ENCODE measurements at places on chromosomes 12 and 14.
A peak's percentile ranks its signal among the peaks of the same experiment; 100 is the strongest.

DNA sequence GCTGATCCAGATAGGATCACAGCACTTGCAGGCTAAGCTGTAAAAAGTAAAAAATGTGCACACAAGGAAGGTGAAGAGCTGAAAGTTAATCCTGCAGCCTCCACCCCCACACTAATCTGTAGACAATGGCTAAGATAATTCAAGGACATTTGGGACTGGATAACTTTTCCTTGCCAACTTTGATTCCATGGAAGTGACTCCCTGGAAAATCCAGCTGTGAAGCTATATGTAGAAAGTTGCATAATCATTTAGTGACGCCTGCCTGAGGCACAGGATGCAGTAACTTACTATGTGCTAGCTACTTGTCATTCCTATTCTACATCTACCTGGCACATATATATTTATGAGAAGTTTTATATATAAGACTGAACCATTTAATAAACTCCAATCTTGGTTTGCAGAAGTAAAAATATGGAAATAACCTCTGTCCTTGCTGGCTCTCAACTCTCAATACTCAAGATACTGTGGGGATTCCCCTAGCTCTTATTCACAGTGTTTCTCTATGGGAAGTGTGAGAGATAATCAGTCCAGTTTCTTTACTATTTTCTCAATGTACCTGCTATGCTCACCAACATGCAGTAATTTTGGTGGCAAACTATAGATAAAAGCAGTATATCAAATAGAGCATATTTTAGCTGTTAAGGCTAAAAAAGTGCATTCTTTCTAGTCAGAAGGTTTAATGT lies 14.8 kb downstream of the LDHB start:
- DNase-seq = no peak

- DNase-seq = no peak
Measured at GRCh38 chr12:4553943-4554342, 8.1 kb upstream of the DYRK4 start.

DNA sequence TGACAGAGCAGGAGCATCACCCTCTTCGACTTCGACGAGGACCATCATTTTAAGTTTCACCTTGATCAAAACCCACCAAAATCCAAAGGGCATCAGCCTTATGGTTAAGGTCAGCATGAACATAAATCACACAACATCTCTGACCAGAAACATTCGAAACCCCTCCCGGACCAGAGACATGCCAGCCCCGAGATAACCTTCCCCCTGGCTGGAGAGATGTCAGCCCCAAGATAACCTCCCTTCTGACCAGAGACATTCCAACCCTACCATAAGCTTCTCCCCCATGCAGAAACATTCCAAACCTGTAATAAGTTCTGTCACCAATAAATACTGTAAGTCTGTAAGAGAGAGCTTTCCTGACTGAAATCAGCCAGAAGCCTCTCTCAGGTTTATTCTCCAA lies 6.3 kb downstream of the PCNX4 start:
- DNase-seq = no peak

DNA sequence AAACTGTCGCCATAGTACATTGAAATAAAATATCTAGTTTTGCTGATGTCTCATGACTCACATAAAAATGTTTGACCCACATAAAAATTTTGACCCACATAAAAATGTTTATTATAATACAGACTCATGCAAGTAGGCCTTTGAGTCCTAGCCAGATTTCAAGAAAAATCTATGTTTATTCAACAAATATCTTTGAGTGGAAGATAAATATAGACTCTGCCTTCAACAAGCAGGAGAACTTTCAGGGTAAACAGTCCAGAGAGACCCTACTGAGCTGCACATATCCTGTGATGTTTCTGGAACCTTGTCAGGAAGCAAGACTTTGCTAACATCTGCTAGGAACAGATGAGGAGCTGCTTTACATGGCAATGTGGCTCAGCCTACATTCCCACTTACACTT lies 283.1 kb downstream of the MDGA2 start:
- no peak for DNase-seq

GRCh38 chr12:65605019-65605418 lies 219.3 kb upstream of the HMGA2 start:
- DNase-seq = no peak

GRCh38 chr12:107992870-107993451 lies 136.1 kb upstream of the WSCD2 start:
- DNase-seq = peak; percentile 64

- no peak for DNase-seq
Measured at GRCh38 chr12:2292560-2292959, 239.8 kb downstream of the CACNA1C start.

- no peak for DNase-seq
Measured at GRCh38 chr12:89924191-89924590, 215.6 kb upstream of the ATP2B1 start.

DNA sequence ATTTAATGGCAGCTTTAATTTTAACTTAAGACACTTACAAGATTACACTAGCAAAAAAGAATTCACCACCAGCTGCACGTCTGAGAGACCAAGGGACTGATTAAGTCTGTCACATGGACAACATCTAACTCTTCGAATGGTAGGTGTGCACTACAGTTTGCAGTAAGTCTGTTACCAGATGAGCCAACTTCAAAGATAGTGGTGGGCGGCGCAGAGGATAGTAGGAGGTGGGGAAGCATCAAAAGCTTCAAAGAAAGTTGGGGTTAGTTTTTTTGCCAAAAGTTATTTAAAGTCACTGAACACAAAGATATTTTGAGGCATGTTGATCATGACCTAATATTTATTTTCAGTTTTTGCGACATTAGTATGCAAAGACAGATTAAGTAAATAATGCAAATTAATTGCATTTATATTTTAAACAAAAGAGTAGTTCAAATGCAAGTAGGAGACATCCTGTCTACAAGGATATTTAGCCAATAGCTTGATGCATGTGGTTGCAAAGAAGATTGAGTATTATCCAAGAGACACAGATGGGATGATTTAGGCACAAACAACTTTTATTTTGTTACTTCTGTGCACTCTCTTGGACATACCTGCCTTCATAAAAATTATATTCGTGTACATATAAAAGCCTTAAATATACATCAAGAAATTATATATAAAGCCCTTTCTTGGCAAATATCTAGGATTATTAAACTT lies 327.7 kb downstream of the BMP4 start:
- DNase-seq = no peak

DNA sequence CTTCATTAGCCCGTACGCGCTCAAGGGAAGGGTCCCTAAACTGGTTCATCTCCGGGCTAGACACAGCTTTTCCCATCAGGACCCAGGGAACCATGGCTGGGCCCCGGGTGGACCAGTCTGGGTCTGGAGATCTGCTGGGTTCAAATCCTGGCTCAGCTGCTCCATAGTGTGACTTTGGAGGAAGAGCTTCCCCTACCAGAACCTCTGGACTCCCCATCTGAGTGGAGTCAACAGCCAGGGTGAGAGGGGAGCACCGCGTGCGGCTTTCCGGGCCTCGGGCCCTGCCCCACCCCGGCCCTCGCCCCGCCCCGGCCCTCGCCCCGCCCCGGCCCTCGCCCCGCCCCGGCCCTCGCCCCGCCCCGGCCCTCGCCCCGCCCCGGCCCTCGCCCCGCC lies 41.2 kb downstream of the BEGAIN start:
- DNase-seq = peak; percentile 58

DNA sequence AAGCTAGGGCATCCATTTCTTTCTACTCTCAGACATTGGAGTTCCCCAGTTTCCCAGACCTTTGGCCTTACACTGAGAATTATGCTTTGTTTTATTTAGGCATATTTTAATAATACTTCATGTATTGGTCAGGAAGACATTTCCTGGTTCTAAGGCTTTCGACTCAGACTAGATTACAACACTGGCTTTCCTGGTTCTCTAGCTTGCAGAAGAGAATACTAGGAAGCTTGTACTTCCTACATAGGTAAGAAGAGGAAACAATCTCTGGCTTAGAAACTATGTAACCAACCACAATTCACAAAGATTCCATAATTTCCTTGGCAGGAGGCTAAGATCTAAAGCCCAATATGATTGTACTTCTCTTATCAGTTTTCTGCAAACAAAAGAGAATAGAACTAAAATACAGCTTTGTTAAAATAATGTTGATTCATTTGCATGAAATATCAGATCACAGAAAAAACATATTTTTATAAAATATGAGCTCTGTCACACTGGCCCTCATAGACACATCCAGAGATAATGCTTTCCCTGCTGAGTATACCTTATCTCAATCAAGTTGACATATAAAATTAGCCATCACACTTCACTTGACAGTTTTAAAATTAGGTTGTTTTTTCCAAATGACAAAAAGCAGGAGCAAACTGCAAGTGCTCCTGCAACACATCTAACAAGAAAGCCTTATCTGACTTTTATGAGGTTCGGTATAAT lies 30.5 kb downstream of the CLEC2D start:
- peak; percentile 49 for DNase-seq

DNA sequence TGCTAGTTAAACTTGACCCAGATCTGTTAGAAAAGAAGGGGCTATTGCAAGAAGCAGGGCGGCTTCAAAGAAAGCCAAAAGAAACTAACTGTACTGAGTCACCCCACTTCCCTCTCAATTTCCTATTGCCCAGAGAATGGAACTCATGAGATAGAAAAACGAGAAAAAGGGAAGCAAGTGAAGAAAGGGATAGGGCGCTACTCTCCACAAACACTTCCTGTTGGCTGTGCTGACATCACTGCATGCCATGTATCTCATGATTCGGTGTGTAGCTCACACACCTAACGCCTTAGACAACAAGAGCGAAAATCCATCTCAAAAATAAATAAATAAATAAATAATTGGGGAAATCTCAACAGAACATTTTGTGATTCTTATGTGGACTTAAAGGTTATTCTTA lies 13.0 kb upstream of the P2RX4 start:
- DNase-seq = peak; percentile 84

- peak; percentile 70 for DNase-seq
Measured at GRCh38 chr14:92675976-92676375, 72.5 kb downstream of the LGMN start.

DNA sequence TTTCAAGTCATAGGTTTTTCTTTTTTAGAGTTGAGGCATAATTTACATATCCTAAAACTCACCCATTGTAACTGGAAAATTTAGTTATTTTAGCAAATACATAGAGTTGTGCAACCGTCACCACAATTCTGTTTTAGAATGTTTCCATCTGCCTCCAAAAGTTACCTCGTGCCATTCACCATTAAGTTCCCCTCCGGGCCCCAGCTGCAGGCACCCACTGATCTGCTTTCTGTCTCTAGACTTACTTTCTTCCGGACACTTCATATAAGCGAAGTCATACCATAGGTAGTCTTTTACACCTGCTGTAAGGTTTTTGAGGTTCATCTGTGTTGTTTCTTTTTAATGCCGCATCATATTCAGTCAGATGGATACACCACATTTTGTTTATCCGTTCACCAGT lies 28.7 kb downstream of the PPP2R5C start:
- peak; percentile 43 for DNase-seq

DNA sequence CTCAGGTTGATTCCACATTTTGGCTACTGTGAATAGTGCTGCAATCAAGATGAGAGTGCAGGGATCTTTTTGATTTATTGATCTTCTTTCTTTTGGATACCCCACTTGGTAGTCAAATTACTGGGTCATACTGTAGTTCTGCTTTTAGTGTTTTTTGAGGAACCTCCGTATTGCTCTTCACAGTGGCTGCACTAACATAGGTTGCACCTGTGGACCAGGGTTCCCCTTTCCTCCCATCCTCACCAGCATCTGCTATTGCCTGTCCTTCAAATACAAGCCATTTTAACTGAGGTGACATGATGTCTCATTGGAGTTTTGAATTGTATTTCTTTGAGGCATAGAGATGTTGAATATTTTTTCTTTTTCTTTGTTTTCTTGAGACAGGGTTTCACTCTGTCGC lies 152.5 kb upstream of the TMEM132C start:
- DNase-seq = no peak

GRCh38 chr14:54567224-54567638 lies 303 bp downstream of the SAMD4A start:
- peak; percentile 21 for DNase-seq

- DNase-seq = no peak
Measured at GRCh38 chr12:91397866-91398532, 215.4 kb upstream of the DCN start.

DNA sequence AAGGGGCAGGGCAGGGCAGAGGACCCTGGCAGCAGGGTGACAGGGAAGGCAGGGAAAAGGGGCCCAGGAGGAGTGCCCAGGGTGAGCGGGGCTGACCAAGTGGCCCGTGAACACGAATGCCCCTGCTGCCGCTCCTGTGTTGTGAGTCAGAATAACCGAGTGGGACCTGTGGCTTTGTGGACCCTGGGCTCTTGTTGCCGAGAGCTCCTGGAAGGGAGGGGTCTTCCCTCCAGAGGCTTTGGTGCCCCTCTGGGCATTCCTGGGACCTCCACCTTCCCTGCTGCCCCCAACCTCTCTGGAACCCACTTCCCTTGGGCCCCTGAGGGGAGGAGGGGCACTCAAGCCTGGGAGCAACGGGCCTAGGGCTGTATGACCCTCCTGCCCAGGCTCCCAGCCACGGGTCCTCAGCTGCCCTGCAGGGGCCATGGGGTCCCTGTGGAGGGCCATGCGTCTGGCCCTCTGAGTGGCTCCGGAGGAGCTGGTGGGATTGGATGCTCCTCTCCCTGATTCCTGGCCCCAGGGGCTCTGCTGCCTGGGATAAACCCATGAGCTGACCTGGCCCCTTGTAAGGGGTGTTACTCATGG lies 319.4 kb downstream of the TMEM121 start:
- no peak for DNase-seq

GRCh38 chr12:3964439-3964838 lies 91.2 kb upstream of the PARP11 start:
- peak; percentile 24 for DNase-seq

DNA sequence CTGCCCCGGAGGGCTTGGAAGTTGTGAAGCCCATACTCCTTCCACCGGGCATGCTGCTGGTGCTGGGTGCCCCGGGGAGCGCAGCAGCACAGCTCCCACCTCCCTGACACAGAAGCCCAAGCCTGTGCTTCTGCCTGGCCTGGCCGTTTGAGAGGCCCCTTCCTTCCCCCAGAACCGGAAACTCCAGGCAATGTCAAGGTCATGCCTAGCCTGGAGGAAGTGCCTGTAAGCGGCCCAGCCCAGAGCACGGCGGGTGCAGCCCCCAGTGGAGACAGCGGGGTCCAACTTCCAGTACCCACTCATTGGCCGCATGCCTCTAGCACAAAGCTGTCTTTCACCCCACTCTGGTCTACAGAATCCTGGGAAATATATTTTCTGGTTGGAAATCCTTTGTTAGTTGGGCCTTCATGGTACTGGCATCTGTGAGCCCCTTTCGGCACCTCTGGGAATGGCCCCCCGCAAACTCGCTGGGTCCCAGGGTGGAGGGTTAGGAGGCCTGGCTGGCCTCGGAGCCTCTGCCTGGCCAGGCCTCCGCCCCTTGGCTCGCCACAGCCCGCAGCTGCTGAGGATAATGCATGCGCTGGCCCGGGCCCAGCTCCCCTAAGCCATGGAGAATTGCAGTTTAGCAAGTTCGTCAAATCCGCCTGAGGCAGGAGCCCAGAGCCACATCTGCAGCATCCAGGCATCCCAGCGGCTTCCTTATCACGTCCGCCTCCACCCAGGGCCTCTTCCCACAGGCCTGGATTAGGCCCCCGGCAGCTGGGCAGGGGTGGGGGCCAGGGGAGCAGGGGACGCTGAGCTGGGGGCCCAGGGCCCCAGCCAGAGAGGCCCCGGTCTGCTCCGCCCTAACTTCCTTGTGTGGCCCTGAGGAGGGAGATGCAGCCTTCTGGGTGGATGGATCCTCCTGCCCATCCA lies 48.9 kb upstream of the DLK1 start:
- DNase-seq = peak; percentile 60

GRCh38 chr12:2341051-2341751 lies 288.4 kb downstream of the CACNA1C start:
- no peak for DNase-seq

- DNase-seq = no peak
Measured at GRCh38 chr14:24137529-24138395, 1.8 kb downstream of the PSME1 start.

GRCh38 chr12:9796971-9797370 lies 30.3 kb upstream of the KLRF1 start:
- DNase-seq = no peak
